ENCODE measurements at places on chromosomes 16 and 17.

- DNase-seq = no peak
Measured at GRCh38 chr17:12247761-12248160, 227.1 kb downstream of the MAP2K4 start.

DNA sequence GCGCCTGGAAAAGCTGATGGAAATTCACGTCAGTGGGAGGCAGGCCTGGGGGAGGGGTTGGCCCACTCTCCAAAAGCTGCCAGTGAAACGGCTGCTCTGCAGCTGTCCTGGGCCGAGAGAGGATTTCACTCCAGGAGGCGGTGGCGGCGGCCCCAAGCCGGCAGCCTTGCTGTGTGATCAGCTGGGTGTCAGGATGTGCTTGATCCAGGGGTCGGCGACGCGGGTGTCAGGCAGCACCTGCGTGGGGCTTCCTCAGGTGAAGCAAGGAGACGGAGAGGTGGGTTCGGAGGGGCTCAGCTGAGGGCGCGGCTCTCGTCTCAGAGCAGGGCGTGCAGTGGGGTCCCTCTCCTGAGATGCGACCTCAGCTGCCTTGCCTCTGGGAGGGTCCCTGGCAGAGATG, 7.0 kb downstream of the CBFA2T3 start:
- DNase-seq = no peak

GRCh38 chr17:73647301-73647695, 3.1 kb upstream of the SDK2 start:
- no peak for DNase-seq

DNA sequence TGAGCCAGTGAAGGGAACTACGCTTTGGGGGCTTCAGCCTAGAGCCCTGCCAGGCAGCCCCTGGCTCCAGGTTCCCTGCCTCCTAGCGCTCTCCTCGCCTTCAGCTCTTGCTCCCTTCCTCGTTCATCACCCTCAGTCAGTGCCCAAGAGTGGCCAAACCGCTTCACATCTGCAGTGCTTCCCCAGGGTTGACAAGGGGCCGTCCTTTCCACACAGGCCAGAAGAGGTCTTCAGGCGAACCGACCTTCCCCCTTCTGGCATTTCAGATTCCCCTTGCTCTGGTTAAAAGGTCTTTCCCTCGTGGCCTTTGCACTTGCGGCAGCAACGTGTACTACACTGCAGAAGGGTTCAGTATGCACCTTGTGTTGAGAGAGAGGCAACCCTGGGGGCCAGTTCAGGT, 4.1 kb downstream of the RASD1 start:
- no peak for DNase-seq

DNA sequence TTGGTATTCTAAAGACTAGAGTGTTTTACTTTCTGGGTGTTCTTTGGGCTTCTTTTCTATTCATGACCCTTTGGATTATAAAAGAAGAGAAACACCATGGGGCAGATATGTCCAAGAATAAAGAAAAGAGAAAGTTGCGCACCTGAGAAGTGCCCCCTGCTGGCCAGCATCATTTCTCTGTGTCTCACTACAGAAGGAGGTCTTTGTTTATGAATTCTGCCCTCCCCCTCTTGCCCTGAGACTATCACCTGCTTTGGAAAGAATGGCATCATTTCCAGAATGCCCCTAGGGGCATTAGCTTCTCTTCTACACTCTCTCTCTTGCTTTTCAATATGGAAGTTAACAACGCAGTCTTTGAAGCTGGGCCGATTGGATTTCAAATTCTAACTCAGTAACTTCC, 45.0 kb downstream of the CDH13 start:
- no peak for DNase-seq

DNA sequence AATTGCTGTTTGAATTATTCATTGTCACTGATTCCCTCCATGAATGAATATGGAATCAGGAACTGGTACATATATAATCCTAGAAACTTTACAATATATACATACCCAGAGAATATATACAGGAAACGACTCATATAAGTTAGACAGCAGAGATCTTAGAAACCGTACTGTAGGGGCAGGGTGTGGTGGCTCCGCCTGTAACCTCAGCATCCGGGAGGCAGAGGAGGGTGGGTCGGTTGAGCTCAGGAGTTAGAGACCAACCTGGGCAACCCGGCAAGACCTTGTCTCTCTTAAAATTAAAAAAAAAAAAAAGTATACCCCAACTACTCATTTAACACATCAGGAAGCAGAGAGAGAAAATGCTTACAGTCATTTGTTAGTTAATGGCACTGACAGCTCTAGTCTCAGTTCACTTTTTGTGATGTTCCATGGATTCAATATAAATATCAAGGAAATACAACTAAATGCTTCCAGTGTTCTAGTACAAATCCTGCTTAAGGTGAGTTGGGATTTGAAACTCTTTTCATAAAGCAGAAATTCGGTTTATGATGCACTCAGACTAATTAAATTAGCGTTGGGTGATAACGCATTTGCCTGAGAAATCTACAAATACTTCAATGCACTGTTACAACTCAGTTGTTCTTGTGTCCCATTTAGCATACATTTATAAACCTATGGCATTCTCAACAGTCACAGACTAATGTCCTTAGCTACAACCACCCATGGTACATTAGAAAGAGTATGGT, 5.6 kb downstream of the GLG1 start:
- DNase-seq = peak; percentile 33

DNA sequence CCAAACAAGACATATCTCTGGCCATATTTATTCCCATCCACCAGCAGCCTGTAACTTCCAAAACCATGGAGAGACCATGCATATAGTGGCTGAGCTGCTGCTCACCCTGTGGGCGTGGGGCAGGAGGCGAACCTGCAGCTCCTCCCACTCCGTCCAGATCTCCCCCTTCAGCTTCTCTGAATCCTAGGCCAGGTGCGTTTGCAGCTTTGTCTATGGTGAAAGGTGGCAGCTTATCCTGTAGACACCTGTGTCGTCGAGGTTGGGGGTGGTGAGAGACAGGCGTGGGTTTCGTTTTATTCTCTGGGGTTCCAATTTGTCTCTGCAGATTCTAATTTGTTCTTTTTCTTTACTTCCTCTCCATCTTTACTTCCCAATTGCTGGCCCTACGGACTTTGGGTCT, 9.7 kb upstream of the ANKS4B start:
- DNase-seq = no peak

DNA sequence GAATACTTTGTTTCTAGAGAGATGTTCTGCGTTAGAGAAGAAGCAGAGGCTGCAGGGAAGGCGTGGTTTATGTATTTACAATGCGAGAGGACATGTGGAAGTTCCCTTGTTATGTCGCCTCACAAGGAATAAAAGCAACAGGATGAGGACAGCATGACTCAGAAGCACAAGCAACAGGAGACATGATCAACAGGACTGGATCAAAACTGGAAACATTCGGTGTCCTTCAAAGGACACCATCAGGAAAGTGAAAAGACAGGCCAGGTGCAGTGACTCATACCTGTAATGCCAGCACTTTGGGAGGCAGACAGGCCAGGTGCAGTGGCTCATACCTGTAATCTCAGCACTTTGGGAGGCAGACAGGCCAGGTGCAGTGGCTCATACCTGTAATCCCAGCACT, 52.6 kb downstream of the CCDC57 start:
- DNase-seq = no peak

DNA sequence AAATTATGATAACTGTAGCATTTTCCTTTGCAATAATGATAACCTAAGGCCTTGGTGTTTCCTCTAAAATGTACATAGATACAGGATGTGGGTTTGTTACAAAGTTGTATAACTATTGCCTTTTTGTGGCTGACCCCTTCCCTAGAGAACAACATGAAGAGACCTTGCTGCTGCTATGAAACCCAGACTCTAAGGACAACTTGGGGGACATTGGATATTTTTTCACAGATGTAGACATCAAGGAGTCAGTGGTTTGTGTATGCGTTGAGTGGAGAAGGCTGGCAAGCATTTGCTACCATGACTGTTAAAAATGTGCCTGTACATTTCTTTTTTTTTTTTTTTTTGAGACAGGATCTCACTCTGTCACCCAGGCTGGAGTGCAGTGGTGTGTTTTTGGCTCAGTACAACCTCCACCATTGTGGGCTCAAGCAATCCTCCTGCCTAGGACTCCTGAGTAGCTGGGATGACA, 12.3 kb downstream of the HMOX2 start:
- no peak for DNase-seq

DNA sequence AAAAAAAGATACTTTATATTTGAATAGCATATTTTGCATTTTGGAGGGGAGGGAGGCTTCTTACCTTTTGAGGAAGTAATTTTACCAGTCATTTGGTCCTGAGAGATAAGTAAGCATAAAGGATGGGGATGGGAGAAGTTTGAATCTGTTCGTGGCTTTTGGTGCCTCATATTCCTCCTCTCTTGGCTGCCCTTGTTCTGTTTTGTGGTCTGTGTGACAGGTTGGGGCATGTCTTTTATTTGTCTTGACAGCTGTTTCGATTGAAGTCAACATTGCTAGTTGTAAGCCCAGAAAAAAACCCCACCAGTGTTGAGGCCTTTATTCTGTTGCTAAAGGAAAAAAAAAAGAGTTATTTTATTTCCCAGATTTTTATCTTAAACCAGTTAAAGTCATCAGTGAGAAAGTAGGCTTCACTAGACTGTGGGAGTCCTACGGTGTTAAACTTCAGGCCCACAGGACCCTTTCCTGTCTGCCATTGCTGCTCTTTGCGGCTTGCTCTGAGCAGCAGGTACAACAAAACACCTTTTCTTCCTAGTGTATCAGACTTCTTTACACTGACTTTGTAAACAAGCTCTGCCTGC, 11.4 kb downstream of the SLC7A6 start:
- no peak for DNase-seq

DNA sequence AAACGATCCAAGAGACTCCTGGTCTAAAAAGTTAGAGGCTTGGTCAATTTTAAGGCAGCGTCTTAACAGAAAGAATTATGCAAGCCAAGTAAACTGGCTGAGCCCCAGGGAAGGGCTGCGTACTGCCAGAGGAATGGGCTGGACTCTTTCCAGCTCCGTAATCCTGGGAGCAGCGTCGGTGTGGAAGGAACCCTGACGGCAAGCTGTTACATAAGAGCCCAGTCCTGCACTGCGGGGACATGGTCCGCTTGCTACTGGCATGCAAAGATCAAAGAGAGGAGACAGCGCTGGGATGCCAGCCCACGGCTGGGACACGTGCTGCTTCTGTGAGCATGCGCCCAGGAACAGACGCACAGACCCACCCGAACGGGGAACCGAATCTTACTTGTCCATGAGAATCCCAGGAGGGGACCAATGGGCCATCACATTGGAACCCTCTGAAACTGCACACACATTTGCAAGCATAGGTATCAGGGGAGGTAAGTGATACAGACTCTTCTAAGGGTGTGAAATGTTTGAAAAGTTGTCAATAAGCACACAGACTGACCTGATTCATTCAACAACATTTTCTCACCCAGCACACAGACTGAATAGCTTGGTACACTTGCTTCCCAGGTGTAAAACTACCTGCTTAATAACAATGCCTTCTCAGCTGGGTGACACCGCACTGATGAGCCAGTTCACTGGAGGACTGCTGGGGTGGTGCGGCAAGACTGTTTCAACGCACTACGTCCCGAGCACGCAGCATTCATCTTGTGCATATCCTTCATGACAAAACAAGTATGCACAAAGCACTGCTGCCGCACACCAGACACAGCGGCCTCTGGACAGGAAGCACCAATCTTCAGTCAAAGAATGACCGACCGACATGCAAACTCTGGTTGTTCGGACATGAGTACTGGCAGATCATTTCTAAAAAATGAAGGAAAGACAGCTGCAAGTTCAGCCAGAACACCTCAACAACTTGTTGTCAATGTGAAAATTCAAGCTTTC, 94.9 kb downstream of the ANKRD11 start:
- DNase-seq = no peak

DNA sequence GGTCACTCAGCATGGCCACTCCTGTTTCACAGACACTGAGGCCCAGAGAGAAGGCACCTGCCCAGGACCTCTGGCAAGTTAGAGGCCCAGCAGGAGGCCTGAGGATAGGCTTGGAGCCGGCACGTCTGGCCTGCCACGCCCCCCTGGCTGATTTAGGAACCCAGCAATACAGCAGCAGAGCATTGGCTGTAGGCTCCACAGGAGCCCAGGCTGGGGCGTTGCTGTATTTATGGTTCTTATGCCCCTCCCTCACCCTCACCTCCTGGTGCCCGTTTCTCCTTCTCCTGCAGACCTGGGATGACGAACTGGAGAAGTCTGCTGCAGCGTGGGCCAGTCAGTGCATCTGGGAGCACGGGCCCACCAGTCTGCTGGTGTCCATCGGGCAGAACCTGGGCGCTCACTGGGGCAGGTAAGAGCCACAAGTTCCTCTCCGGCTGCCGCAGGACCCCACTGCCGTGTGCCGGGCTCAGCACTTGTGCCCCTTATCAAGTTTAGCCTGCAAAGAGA, 25.8 kb downstream of the CRISPLD2 start:
- DNase-seq = no peak

DNA sequence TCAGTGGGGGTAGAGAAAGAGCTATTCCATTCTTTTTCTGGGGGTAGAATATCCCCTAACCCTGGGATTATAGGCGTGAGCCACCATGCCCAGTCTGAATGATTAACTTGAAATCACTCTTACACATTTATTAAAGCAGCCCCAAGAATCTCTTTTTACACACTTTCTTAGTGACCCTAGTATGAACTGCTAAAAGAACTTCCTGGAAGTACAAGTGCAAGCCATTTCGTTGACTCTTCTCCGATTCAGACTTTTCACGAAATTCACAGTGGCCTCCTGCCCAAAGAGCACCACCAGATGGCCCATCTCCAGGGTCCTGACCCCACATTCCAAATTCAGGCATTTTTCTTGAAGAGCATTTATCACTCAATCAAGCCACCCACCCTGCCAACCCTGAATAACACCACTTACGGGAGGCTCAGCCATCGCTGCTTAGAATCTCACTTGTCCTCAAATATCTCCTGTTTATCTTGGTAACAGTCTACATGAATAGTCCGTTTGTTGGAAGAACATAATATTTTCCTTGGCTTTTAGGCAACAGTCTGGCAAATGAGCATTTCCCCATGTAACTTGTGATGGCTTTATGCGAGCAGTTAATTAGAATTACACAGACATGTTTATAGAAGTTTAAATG, 28.0 kb downstream of the ZNF423 start:
- DNase-seq = no peak

- DNase-seq = no peak
Measured at GRCh38 chr16:73365016-73365551, 317.2 kb upstream of the ZFHX3 start.

GRCh38 chr16:15037745-15038144, 18.1 kb downstream of the NTAN1 start:
- no peak for DNase-seq

DNA sequence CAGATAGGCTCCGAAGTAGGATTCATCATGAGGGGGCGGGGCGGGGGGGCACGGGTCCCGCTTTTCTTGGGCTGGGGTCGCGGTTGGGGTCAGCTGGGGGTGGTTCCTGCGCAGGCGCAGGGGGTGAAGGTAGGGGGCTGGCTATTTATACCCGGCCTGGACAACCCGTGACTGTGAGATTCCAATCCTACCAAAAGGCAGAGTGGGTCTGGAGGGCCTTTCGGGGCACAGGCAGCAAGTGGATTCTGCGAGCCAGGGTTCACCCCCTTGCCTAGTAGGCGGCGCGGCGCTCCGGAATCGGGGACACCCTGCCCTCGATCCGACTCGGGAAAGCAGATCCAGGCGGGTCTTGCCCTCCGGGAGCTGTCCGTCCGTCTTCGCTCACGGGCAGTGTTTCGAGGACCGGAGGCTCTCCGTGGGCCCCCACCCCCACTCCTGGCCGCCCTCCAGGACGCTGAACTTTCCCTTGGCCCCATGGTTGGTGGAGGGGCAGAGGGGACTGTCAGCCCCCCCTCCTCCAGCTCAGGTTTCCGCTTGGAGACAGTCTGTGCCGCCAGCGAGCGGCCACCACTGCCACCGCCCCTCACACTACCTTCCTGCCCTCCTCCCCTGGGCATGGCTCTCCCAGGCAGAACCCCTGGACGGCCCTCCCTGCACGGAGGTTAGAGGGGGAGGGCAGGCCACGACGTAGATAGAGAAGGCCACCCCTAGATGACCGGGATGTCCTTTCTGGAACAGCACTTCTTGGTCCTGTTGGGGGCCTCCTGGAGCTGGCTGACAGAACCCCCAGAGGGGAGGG, 634 bp downstream of the SLC2A4 start:
- DNase-seq = no peak

Measured in activated T-helper 9 cell treated with anti-CD3 and anti-CD28 coated beads, Interleukin-2, amount 50 U/mL, for 16 hours (primary cell).